ENCODE measurements at places on chromosomes 6 and 20. TPM values are rescaled to one million over a fixed set of nuclear protein-coding genes. Genes with fewer than 3 reads are reported as not detected.

GRCh38 chr6:5513408-5513807, 252.1 kb downstream of the FARS2 start:
- no peak for DNase-seq

SEMG1 gene
- total RNA-seq = not detected

DNA sequence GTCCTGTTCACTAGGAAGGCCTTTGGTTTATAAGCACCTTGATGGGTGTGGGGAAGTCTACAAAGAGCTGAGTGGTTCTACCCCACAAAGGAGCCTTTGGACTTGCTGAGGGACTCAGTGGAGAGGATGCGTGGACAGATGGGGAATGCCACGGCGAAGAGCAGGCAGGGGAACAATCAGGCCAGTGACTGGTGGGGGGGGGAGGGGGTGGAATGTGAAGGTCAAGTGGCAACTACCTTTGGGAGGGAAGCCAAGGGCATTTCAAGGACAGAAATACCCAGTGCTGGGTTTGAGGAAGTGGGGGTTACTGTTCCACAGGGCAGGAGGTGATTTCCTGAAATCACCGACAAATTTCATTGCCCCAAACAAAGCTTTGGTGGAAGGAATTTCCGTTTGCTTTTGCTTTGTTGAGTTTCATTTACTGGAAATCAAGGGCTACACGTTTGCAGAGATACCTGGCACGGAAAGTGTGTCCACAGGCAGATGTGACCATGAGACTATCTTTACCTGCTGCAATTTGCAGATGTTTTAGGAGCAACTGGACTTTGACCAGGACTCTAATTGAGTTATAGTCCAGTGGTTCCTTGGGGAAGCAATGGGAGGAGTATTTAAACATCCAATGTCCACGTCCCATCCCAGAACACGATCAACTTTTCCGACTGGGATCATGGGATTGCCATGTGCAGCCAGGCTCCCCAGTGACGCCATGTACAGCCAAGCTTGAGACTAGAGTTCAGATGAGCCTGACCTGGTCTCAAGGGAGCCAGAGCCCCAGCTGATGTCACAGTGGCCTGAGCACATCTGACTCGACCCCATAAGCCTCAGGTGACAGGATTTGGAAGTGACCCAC, 8.0 kb downstream of the CST3 start:
- DNase-seq = no peak

DNA sequence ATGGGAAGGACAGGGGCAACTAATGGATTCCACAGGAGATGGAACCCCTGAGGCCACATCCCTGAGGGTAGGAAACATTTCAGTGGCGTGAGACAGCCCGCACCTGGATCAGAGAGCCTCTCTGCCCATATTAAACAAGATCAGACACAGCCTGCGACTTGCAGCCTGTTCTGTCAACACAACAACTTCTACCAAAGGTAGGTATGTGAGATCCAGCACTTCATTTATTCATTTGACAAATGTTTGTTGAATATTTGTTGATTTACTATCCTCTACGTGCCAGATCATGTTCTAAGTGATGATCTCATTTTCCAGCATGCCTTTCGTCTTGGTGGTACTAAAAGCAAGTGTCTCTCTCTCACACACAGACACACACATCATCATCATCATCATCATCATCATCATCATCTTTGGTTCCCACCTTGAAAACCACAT, 43.2 kb upstream of the NT5E start:
- no peak for DNase-seq

DNA sequence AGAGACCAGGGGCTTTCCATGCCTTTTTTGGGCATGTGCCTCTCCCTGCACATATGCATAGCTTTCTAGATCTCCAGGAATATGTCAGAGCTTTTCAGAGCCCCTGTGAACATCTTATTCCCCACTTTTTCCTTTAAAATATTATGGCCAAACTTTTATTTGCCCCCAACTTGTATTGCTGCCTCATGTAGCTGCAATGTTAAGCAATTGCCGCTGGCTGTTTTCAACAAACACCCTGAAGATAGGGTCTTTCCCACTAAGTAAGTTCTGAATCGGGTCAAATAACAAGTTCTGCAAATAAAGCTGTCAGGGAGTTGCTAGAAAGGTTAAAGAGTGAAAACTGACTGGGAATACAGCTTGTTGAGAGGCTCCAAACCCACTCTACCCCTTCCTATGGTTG, 42.3 kb downstream of the EBF4 start:
- DNase-seq = no peak

DNA sequence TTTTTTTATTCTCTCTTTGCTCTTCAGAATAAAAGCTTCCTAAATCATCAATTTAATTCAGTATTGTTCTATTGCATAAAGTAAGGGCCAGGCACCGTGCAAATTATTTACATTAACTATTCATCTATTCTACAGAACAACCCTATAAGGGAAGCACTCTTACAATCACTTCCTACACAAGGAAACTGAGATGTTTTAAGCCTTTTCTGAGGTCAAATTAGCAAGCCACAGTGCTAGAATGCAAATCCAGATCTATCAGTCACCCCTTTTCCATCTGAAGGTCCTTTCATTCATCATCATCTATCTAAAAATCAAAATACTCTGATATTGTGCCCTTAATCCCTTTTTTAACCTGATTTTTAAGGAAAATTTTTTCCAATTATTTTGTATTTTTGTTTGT, 31.2 kb downstream of the FRK start:
- no peak for DNase-seq
